Coronary artery (tissue), 2 donors: ENCODE measurements at places on chromosomes 13 and 19.
A peak's percentile ranks its signal among the peaks of the same experiment; 100 is the strongest.

DNA sequence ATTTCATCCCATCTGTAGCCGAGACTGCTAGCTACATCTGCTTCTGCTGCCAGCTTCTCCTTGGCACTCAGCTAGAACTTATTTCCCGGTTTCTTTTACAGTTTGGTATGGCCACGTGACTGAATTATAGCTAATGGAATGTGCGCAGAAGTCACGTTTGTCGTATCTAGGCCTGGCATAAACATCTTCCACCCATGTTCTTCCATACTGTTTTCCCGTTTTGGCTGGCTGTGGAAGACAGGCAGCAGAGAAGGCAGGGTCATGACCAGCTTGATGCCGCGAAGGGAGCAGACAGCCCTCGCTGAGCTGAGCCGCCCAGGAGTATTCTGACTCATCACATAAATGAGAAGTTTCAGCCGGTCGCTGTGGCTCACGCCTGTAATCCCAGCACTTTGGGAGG, 186.7 kb downstream of the RFC3 start:
- no peak for DNase-seq

DNA sequence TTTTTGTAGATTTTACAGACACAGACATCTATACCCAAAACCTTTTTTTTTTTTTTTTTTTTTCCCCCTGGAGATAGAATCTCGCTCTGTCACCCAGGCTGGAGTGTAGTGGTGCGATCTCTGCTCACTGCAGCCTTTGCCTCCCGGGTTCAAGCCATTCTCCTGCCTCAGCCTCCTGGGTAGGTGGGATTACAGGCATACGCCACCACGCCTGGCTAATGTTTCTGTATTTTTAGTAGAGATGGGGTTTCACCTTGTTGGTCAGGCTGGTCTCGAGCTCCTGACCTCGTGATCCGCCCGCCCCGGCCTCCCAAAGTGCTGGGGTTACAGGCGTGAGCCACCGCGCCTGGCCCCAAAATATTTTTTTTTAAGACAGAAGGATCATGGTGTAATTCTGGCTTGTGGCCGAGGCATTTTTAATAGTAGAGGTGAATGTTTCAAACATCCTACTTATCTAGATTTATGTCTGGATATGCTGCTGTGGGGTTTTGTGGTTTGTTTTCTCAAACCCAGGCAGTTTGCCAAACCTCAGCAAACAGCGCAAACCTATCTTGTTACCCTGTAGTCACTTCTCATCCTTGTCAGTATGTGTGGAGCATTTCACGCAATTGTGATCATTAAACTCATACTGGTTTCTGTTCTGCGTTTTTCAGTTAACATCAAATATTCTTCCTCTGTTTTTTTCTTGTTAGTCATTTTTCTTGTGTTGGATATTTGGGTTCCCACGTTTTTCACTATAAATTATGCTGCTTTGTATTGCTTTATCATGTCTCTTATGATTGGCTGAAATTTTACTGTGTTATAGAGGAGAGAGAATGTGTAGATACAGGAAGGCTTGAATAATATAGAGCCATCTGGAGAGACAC, 36.2 kb upstream of the GARRE1 start:
- DNase-seq: no peak

- DNase-seq: no peak
Observed at GRCh38 chr13:27147530-27148170, 24.0 kb downstream of the USP12 start.

- DNase-seq: peak; percentile 66
Observed at GRCh38 chr13:113562085-113562749, 22.3 kb upstream of the TFDP1 start.

- no peak for DNase-seq
Observed at GRCh38 chr19:41926028-41926762, 2.1 kb downstream of the ERFL start.

DNA sequence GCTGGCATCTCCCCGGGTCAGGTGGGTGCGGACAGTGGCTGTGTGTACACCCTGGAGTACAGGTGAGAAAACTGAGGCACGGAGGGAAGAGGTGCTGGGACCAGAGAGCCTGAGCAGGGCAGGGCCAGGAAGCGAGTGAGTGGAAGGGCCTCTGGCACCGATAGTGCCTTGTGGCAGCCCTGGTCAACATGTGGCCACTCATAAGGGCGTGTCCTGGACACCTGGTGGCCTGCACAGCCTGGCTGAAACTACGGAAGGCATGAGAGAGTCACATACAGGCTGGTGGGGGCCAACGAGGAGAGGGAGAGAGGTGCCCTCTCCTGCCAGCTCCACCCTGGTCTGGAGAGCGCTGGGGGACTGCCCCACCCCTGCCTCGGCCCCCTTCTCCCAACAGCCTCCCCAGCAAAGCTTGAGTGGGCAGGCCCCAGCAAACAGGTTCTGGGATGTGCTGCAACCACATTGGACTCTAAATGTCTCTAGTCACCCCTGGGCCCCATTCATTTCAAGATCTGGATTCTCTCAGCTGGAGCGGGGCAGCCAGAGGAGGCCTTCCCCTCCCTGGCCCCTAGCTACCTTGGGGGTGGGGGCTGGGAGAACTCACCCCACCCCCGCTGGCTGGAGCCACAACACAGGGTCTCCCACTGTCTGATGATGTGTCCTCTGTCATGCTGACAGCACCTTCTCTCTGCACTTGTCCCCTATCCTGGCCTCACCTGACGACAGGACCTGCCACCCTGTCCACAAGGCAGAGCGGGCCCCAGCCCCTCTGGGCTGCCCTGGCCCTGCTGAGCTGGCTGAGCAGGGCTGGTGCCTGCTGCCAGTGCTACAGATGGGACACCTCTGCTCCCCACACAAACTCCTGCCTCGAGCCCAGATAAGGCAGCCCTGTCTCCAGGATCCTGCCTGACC, 5.8 kb downstream of the CBARP start:
- DNase-seq: no peak

- DNase-seq: no peak
Observed at GRCh38 chr19:10115392-10116084, 4.0 kb downstream of the P2RY11 start.

DNA sequence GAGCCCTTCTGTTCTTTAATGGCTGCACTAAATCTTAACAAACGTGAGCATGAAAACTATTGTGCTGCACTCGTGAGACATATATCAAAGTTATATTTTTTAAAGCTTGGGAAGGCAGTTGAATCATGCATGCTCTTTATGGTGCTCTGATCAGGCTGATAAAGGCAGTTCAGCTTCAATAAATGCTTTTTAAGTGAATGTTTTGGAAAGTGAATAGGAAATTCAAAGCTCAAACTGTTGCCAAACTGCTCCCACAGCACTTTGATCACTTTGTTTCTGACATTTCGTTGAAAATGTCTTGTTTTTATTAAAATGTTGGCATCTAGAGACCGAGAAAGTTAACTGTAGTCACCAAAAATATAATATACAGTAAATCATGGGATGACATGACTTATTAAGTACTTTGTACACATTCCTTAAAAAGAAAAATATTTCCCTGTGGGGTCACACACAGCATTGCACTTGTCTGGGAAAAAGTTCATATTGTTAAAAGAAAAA, 625.7 kb upstream of the PCDH9 start:
- no peak for DNase-seq
